ENCODE measurements at places on chromosomes 4 and X.

DNA sequence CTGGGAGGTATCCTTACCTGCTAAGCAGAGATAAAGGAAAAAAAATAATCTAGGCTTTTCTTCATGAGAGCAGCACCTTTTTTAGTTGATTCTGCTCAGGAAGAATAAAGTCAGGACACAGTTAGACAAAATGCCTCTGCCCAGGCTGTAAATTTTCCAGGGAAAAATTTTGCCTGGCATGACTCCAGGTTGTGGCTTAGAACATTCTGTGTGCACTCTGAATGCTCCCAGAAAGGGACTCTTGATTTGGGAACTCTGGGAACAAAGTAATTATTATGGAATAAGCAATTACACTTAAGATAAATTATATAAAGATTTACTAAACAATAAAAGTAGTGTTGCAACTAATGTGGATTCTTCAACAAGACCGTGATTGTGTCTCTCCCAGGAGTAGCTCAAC, 826.2 kb upstream of the TENM3 start:
- no peak for DNase-seq

DNA sequence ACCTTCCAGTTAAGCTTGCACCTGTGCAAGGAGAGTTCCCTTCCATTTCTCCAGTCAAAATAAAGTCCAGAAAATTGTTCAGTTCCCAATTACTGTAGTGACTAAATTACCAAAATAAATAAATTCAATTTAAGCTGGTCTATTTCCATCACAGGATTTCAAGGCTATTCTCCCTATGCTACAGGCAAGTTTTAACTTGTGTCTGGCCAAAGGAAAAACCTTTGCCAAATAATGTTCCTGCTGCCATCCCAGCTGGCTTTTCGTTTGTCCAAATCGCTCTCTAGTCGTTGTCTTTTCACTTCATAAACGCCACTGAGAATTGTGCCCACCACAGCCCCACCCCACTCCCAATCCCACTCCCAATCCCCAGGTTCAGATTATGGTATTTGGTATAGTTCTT, 2.4 kb downstream of the KCTD8 start:
- no peak for DNase-seq

GRCh38 chrX:55028040-55028439, 2.7 kb downstream of the ALAS2 start:
- DNase-seq, result no peak

DNA sequence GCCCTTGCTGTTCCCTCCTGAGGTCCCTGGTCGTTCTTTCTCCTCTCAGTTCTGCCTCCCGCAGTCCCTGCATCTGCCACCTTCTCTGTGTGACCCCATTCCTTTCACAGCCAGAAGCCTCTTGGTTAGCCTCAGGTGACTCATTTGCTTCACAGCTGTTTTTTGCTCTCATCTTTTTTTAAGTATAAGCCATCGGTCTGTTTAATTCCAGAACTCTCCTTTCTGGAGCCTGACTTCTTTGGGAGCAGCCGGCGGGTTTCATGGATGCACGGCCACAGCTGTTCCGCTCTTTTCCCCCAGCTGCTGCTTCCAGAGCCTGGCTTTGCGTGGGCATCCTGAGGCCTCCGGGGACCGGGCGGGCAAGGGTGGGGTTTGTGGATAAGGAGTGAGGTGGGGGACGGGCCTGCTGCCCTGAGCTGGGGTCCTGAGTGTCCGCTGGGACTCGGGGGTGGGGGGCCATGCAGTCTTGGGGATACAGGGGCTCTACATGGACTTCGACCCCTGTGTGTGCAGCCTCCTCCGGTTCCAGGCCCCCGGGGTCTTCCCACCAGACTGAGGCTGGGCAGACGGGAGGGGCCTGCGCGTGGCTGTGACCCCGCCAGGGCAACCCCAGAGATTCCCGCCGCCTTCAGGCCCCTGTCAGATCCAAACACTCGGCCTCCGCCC, 46.7 kb downstream of the PCGF3 start:
- DNase-seq, result no peak

DNA sequence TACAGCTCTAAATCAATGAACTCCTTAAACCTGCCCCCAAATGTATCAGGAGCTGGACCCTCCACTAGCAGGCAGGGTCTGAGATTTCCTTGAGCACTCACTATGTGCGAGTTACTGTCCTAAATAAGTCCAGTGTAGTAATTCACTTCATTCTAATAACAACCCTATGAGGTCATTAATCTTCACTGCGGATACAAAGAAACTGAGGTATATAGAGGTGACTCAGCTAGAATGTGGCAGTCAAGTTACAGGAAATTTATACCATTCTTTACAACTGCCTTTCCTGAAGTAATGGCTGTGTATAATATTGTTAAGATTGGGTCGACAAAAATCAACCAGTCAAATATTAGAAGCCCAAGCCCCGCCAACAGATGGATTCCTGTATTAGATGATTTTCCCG, 473.9 kb upstream of the FTHL17 start:
- no peak for DNase-seq

GRCh38 chr4:1855333-1856070, 454 bp downstream of the LETM1 start:
- DNase-seq, result no peak

GRCh38 chr4:129264008-129264657, 168.2 kb downstream of the C4orf33 start:
- DNase-seq, result no peak

GRCh38 chrX:9352243-9352642, 112.6 kb upstream of the TBL1X start:
- no peak for DNase-seq

- no peak for DNase-seq
Observed at GRCh38 chrX:130789793-130790192, 113.2 kb downstream of the ENOX2 start.

DNA sequence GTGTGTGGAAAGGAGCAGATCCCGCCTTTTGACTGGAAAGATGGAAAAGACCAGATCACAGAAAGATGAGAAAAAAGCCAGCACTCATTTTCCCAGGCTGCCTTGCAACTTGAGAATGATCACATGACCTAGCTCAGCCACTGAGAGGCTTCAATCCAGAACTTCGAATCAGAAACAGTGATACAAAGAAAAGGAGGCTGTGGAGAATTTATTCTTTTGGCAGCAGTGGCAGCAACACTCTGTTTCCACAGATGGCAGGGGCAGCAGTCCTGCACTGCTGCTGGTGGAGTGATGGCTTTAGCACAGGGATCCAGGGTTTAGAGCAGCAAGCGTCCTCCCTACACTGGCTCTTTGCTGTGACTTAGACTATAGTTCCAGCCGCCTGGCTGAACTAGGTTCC, 77.8 kb upstream of the SH3RF1 start:
- DNase-seq, result no peak

DNA sequence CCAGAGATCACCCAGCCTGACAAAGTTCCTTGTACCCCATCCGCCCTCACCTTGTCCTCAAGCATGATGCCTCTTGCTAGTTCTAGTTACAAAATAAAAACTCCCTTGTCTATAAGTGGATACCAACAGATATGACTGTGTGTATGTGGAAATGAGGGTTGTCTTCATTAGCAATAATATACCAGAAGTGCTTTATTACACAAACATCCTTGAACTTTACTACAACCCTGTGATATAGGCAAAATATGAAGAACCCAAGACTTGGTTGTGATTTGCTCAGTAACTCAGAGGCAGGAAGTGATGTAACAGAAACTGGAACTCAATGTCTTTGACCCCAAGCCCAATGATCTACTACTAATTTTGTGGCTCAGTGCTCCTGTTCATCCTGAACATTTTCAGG, 97.6 kb downstream of the AKAP4 start:
- DNase-seq, result no peak

DNA sequence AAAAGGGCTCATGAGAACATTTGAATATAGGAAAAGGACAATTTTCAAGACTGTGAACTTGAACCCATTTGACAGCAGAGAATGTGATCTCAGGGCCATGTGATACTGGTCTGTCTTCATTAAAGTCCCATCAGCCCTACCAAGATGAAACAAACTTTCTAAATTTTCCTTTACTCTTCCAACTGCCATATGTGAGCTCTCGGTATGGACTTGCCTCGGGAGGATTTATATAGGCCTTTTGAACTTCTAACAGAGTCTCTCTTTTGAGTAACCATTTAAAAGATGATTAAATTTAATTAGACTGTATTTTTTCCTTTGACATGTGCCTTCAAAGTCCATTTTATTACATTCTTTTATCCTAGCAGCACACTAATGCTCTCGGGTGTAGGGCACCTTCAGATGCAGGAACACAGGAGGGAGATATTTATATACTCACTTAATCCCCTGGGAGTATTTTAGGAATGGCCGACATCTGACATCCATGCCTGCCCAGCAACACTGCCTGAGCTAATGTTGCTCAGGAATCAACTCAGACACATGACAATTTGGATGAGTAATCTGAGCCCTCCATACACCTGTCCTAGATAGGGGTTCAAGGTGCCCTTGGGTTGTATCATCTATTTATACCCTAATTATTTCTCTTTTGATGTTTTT, 155.0 kb downstream of the SLC7A11 start:
- no peak for DNase-seq

- no peak for DNase-seq
Observed at GRCh38 chrX:105872941-105873340, 50.6 kb downstream of the NRK start.

- DNase-seq, result no peak
Observed at GRCh38 chrX:151702026-151702714, 6.9 kb downstream of the PRRG3 start.

Data from stimulated activated naive CD4-positive, alpha-beta T cell treated with Interleukin-2 at 50 U/mL for 16 hours (primary cell).